Suppressor macrophage treated with lipopolysaccharide for 1 hour (primary cell): ENCODE measurements at places on chromosomes 2 and 18.

GRCh38 chr18:22086973-22087372 is 82.4 kb upstream of the GATA6 start:
- peak; percentile 13 for DNase-seq

GRCh38 chr2:143162997-143163396 is 33.8 kb downstream of the ARHGAP15 start:
- no peak for DNase-seq

- no peak for DNase-seq
Observed at GRCh38 chr2:181120625-181121024, 140.2 kb downstream of the UBE2E3 start.

DNA sequence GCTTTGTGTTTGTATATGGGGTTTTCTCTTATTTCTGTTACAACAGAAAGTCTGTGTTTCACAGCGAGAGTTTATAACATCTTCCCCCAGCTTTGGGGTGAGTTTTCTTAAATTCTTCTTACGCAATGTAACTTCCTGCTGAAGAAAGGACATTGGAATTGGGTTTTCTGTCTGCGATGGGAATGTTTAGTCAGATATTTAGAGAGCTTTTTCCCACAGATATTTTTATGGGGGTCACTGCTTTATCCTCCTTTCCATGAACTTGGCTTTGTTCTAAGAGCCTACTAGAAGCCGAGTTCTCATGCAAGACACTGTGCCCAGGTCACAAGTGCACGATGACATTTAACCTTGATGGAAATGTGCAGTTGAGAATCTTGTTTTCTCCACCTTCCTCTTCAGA is 22.1 kb downstream of the B3GNT2 start:
- DNase-seq: peak; percentile 63

DNA sequence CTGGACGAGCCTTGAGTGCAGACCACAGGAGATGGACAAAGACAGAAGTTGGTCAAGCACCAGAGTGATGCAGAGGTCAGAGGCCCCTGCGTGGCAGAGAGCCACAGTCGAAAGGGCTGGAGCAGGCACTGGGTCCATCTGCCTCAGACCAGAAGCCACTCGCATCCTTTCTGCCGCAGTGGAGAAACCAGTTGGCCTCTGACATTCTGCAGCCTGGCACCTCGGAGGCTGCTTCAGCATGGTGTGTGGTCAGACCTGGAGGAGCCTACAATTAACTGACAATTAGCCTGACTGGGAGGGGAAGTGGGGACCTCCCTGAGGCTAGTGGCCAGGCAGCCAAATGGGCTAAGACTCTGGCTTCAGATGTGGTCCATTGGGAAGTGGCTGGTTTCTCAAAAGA is 111.1 kb downstream of the SGPP2 start:
- DNase-seq: no peak

DNA sequence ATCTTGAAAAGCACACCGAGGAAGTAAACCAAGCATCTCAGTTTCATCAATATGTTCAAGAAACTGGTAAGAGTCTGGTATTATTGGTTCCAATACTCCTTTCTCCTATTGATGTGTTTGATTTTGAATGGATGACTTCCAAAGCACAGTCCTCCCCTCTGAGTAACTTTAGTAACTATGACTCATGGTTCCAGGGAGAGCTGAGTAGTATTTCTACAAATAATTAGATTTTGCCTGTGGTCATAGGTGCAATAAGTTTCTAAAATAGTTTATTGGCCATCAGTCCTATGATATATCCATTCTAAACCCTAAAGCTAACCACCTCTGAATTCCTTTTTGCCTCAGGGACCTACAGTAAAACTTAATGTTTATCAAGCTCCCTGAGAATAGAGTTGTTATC is 352.4 kb downstream of the XIRP2 start:
- DNase-seq: no peak

- DNase-seq: no peak
Observed at GRCh38 chr2:74047152-74047551, 62.4 kb downstream of the TET3 start.
